ENCODE measurements at places on chromosomes 13 and 19. TPM values are rescaled to one million over a fixed set of nuclear protein-coding genes. Genes with fewer than 3 reads are reported as not detected.
A peak's percentile ranks its signal among the peaks of the same experiment; 100 is the strongest.

DNA sequence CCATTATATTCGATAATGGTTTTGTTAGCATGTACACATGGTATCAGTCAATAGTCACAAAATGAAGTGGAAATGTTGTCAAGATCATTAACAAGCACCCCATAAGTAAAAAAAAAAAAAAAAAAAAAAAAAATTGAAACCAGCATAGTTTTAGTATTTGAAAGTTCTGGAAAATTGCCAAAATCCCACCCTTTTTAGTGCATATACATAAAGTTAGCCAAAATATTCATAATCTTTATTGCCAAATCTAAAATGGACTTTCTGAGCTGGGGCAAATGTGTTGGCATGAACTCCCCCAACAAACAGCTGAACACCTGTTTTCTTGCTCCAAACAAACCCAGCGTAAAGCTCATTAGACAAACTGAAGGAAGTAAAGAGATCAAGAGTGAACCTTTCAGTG is 73.9 kb downstream of the MZT1 start:
- DNase-seq = no peak

GRCh38 chr19:5058521-5059212 is 89.8 kb downstream of the KDM4B start:
- no peak for DNase-seq

DNA sequence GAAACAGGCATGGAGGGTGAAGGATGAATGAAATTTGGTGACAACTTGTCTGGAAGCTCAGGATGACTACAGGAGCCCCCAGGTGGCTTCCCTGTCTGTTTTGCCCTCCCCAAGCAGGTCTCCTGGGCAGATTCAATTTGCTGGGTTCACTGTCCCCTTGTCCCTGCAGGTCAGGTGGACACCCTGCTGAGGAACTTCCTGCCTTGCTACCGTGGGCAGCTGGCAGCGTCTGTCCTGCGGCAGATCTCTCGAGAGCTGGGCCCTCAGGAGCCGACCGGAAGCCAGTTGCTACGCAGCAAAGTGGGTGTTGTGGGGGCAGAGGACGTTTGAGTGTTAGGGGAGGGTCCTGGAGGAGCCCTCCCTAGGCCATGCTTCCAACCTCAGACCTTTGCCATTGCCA is 19.1 kb downstream of the PGLS start:
- DNase-seq = no peak

DNA sequence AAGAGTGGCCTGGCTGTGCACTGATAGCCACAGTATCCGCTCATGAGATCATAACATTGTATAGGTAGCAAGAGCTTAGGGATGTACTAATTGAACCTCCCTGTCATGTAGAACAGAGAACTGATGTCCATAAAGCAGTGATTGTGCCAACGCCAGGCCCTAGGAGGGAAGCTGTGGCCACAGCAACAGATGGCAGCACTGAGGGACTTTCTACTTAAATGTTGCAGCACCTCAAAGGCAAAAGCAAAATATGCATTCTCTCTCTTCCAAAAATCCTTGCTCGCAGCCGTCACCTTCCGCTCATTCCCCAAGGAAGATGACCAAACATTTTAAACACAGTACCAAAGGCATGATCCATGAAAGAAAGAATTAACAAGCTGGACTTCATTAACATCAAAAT is 32.3 kb downstream of the COL4A1 start:
- DNase-seq = no peak

The ANGPTL8 gene
- not detected for total RNA-seq

The C19orf81 gene
- total RNA-seq = 0.61 TPM

GRCh38 chr19:33080761-33081681 is at the start of gene GPATCH1:
Gene GPATCH1, plus strand, starts transcription at chr19:33081181. Its CDS starts 13 bp downstream, at chr19:33081194.
- peak; percentile 92 for DNase-seq

All from thymus (tissue), 14 donors.